ENCODE measurements at places on chromosomes 2 and 18.

- H3K27me3 ChIP-seq: no peaks in the 10 kb centered on the region
- H3K27ac ChIP-seq: no peak overlapping the region
- no peak overlapping the region for H3K4me3 ChIP-seq
- no peaks in the 10 kb centered on the region for H3K4me1 ChIP-seq
- H3K36me3 ChIP-seq: no peaks in the 10 kb centered on the region
Measured at GRCh38 chr2:40173276-40173675, 278.6 kb downstream of the SLC8A1 start.

DNA sequence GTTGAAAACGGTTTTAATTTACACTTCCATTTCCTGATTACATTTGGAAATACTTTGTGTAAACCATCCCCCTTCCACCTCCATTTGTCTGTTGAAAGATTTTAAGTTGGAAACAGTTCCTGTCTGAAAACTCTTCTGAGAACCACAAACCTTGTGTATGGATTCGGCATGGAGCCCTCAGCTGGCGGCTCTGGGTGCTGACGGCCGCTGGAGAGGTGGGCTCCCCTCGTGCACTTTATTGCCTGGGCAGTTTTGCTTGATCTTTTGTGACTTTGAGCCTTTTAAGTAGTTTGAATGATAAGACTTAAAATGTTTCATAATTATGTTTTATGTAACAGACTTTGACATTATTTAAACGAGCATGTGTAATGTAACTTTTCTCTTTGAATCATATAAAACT lies 11.1 kb downstream of the KLF11 start:
- no peak overlapping the region for H3K27ac ChIP-seq
- H3K36me3 ChIP-seq: no peaks in the 10 kb centered on the region
- peaks cover 12% of the 10 kb centered on the region for H3K4me1 ChIP-seq
- H3K27me3 ChIP-seq: no peaks in the 10 kb centered on the region
- H3K4me3 ChIP-seq: no peak overlapping the region
- DNase-seq: no peak

DNA sequence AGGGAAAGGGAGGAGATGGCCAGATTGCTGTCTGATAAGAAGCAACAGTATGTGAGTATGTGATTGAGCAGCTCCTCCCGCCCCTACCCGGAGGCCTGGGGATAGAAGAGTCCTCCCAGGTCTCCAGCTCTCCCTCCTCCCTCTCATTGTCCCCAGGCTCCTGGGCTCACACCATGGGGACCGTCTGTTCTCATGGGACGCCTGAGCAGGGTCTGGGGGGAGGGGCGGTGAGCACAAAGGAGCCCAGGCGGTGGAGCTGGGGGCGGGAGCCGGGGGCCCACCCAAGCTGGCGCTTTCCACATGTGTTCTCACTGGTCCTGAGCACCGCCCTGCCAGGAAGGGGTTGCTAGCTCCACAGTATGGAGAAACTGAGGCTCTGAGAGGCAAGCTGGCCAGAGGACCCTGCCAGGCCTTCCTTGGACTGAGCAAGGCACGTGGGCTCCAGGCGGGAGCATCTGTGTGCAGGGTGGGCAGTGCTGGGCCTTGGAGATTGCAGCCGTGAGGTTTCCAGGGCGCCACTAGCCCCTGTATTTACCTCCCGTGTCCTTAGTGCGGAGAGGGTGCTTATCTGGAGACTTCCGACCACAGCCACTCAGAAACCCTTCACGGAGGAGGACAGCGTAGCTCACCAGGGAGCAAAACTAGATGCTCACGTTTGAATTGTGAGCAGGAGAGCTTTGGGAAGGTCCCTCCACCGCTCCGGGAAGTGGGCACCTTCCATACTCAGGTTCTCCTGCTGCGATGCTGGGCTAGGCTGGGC lies 37.4 kb downstream of the PDIA6 start:
- no peak overlapping the region for H3K27ac ChIP-seq
- H3K27me3 ChIP-seq: no peaks in the 10 kb centered on the region
- no peak for DNase-seq
- peaks cover 2% of the 10 kb centered on the region for H3K36me3 ChIP-seq

- DNase-seq: no peak
- H3K4me1 ChIP-seq: no peaks in the 10 kb centered on the region
- H3K27ac ChIP-seq: no peak overlapping the region
Measured at GRCh38 chr18:29560270-29560669, 1383.3 kb upstream of the CDH2 start.
